ELF-1 (cell line): ENCODE measurements at places on chromosomes 16 and 17.

DNA sequence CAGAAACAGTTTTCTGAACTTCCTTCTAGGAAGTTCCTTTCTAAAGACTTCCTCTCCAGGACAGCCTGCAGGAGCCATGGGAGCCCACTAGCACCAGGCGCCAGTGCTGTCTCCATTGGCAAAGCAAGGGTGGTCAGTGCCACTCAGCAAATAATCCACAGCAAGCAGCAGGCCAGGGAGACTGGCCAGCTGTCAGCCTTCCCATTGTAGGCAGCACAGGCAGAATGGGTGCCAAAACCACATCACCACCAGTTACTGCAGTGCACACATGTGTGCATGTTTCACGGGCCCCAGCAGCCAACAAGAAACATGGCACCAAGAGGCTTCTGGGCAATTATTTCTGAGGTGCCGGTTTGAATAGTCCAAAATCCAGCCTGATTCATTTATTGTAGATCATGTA, 26.7 kb downstream of the DNASE1 start:
- DNase-seq = no peak

DNA sequence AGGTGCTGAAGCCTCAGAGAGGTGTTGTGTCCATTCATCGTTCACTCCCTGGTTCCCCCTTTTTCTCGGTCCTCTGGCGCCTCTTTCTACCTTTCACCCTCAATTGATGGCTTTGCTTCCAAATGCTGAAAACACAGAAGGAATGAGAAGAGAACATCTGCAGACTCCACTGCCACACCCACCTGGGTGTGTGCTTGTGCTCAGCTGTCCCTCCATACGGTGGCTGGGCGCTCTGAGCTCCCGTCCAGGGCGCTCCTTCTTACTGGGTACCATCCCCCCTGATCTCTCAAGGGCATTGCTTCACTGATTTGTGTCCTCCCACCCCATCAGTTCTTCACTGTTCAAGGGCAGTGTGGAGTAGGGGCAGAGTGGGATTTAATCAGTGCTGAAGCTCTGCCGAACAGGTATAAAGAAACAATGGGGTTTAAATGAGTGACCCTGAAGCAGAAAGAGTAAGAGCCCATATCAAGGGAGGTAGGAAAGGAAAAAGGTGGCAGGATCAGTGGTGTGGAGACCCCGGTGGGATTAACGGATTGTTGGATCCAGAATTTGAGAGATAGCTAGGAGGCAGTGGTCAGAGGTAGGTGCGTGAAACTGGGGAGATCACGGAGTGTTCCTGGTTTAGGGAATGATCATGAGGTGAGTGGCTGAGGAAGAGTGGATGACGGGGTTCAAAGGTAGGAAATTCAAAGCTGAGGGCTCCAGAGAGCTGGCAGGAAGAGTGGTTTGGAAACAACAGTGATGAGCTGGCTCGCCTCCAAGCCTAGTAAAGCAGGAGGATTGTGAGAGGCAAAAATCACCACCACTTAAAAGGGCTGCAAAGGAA, 40.8 kb downstream of the MRTFB start:
- no peak for DNase-seq

DNA sequence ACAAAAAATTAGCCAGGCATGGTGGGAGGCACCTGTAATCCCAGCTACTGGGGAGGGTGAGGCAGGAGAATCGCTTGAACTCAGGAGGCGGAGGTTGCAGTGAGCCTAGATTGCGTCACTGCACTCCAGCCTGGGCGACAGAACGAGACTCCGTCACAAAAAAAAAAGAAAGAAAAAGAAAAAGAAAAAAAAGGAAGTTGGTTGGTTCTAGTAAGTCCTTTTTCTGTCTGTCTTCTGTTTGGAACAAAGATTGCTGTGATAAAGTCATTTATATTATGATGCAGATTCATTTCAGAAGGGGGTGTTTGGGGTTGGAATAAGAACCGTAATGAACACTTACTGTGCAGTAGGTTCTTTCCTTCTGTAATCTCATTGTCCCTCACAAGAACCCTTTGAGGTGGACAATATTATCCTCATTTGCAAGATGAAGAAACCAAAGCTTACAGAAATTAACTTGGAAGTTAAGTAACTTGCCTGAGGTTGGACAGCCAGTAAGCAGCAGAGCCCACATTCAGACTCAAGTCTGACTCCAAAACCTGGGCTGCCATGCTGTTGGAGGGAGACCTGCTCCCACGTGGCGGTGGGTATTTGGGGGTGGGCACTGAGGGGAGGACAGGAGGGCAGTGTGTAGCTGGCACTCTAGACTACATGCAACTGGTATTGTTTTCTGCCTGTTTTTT, 10.3 kb downstream of the MINK1 start:
- no peak for DNase-seq

- no peak for DNase-seq
Observed at GRCh38 chr16:71746442-71747046, 22.0 kb upstream of the PHLPP2 start.

DNA sequence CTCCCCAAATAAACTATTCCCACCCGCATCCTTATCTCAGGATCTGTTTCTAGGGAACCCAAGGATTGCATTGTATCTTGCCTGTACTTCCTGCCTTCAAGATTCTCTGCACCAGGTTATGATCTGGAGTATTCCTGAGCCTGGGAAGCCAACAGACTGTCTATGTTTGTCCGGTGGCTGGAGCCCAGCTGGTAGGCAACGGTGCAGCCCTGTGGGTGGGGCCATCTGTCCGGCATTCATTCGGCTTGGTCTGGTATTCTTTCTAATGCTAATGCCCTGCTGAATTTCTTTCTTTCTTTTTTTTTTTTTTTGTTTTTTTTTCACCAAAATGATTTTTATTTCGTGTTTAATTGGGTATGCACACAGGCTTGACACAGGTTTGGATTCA, 20.7 kb upstream of the TVP23A start:
- no peak for DNase-seq

DNA sequence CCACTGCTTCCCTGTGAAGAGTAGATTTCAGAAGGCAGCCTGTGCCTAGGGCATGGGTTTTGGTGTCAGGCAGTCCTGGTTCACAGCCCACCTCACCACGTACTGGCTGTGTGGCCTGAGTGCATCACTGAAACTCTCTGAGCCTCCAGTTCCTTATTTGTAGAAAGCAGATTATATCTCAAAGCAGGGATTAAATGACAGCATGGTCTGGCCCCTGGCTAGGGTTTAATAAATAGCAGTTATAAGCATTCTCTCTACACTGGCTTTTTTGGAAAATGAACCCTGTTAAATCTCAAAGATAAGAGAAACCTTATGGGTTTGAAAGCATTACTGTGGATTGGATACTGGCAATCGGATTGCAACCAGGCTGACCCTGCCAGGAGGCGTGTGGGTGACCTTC, 2.9 kb upstream of the MT1M start:
- no peak for DNase-seq

DNA sequence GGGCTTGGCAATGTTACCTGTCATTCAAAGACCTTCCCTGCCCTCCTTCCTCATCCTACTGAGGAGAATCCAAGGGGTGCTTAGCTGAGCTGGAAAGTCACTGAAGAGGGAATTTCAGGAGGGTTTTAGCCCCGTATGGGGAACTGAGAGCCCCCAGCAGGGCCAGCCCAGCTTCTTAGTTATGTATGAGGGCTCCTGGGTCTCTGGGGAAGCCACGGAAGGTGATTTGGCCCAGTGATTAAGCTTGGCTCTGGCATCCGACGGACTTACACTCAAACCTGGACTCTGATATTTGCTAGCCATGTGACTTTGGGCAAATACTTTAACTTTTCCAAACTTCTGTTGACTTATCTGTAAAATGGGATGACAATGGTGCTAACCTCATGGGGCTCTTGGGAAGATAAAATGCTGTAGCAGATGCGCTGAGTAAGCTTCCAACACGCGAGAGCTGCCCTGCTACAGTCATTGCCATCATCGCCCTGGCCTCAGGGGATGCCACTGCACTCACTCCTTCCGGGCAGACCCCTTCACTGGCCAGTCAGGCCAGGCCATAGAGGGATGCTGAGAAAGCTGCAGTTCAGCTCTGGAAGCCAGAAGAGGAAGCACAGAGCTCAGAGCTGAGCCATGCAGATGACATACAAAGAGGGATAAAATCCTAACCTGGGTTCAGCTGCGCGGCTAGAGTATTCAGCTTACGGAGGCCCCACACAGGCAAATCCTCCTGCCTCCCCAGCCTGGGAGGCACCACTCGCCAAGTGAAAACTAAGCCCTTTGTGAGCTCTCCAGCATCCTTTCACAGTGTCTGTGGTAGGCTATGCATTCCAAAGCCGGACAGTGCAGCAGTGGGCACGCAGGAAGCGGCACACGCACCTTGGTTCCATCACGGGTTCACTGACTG, 44.9 kb upstream of the PIK3R6 start:
- DNase-seq = no peak

- DNase-seq = no peak
Observed at GRCh38 chr16:31412750-31413149, 15.4 kb downstream of the COX6A2 start.

- DNase-seq = peak; percentile 34
Observed at GRCh38 chr16:89921131-89921701, 1.9 kb upstream of the TUBB3 start.

DNA sequence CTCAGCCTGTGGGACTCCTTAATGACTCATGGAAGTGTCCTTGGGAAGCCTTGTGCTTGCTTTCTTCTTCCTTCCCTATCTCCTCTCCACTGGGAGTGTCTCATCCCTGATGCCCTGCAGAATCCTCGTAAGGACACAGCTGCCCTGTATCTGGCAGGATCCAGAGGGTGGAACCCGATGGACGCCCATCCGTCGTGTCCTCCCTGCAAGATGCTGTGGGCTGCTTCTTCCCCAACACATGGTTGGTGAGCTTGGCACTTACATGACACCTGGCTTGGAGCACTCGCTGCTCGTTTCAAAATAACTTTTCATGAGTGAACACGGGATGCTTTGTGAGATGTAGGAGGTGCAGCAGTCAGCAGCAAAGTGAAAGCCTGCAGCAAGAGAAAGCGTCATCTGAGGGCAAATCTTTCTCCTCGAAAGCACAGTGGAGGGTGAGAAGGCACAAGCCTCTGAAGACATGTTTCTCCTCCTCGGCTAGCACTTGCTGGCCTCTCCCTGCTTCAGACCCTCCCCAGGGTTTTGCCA, 3.3 kb downstream of the CCL15 start:
- DNase-seq = no peak

- DNase-seq = no peak
Observed at GRCh38 chr17:50180111-50180510, 14.3 kb downstream of the SGCA start.

GRCh38 chr16:68463904-68464303, 15.6 kb upstream of the SMPD3 start:
- DNase-seq = no peak

GRCh38 chr16:52068447-52069074, 478.4 kb downstream of the TOX3 start:
- DNase-seq = peak; percentile 38

DNA sequence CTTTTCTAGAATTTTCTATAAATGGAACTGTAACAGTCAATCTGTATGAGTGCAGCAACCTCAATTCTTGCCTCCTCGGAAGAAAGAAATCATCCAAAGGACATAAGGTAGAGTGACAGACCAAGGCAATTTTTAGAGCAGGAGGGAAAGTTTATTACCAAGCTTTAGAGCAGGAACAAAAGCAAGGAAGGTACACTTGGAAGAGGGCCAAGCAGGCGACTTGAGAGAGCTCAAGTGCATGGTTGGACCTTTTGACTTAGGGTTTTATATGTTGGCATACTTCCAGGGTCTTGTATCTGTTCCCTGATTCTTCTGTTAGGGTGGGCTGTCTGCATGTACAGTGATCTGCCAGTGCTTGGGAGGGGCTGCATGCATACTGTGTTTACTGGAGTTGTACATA, 50.3 kb downstream of the SCNN1G start:
- DNase-seq = no peak

DNA sequence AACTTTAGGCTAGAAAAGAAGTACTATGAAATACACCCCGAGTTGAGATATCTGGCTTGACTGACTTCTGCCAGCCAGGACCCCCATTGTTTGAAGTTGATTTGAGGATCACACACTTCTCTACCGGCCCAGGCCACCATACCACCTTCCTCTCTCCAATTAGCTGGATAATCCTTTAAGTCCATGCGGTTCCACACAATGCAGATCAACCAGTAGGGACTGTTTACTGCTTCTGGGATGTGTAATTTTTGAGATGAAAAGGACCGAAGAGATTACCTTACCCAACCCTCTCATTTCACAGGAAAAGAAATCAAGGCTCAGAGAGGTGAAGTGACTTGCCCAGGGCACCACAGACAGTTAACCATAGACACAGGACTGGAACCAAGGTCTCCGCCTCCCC, 20.5 kb downstream of the ERN1 start:
- DNase-seq = no peak

GRCh38 chr16:19595043-19595767, 39.7 kb downstream of the VPS35L start:
- DNase-seq = peak; percentile 71

- peak; percentile 91 for DNase-seq
Observed at GRCh38 chr16:80924372-80924978, 82.2 kb downstream of the CMC2 start.

DNA sequence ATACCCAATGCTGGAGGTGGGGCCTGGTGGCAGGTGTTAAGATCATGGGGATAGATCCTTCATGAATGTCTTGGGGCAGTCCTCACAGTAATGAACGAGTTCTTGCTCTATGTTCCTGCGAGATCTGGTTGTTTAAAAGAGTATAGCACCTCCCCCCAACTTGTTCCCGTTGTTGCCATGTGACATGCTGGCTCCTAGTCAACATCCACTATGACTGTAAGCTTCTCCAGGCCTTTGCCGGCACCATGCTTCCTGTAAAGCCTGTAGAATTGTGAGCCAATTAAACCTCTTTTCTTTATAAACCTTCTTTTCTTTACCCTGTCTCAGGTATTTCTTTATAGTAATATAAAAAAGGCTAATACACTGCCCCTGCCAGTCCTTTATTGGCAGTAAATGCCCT, 33.3 kb downstream of the RANBP10 start:
- DNase-seq = no peak

GRCh38 chr16:23453338-23454052, 506 bp upstream of the COG7 start:
- DNase-seq = no peak

DNA sequence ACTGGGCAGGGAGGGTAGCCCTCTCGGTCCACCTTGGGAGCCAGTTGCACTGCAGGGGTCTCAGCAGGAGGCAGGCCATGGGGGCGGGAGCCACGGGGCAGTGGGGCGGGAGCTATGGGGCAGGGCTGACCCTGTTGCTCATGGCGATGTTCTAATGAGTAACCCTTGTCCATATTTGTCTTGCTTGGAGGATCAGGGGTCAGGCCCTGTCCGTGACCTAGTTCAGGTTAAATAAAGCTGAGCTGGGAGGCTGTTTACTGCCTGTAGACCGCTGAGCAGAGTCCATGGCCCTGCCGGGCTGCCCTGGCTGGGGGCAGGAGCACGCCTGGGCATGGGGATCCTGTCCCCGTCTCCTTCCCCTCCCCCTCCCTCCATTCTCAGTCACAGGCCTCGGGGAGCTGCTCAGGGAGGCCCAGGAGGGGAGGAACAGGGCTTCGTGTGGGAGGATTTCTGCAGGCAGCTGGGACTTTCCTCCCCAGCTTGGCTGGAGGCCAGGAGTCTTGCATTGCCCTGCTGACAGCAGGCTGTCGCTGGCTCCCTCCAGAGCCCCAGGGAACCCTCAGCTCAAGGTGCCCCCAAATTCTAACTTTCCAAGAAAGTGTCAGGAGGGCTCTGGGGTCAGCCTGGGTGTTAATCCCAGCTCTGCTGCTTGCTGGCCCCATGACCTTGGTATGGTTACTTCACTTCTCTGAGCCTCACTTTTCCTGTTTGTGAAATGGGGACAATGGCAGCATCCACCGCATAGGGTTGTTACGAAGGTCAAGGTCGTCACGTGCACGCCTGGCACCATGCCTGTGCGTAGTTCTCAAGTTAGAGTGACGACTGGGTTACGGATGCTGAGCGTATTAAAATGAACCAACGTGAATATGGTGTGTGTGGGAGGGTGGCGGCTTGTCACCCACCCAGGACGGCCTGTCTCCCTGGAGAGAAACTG, 6.1 kb upstream of the SERPINF2 start:
- DNase-seq = no peak

- no peak for DNase-seq
Observed at GRCh38 chr17:49928837-49929475, 40.0 kb upstream of the DLX4 start.
